ENCODE measurements at places on chromosomes 6 and 20.

GRCh38 chr6:168383062-168383854 is 57.7 kb upstream of the SMOC2 start:
- no peak for DNase-seq

GRCh38 chr6:148746363-148747144 is at the start of gene UST:
TSS of gene UST (plus strand) at chr6:148747030. CDS start at chr6:148747431, 401 bp downstream.
- peak; percentile 48 for DNase-seq

DNA sequence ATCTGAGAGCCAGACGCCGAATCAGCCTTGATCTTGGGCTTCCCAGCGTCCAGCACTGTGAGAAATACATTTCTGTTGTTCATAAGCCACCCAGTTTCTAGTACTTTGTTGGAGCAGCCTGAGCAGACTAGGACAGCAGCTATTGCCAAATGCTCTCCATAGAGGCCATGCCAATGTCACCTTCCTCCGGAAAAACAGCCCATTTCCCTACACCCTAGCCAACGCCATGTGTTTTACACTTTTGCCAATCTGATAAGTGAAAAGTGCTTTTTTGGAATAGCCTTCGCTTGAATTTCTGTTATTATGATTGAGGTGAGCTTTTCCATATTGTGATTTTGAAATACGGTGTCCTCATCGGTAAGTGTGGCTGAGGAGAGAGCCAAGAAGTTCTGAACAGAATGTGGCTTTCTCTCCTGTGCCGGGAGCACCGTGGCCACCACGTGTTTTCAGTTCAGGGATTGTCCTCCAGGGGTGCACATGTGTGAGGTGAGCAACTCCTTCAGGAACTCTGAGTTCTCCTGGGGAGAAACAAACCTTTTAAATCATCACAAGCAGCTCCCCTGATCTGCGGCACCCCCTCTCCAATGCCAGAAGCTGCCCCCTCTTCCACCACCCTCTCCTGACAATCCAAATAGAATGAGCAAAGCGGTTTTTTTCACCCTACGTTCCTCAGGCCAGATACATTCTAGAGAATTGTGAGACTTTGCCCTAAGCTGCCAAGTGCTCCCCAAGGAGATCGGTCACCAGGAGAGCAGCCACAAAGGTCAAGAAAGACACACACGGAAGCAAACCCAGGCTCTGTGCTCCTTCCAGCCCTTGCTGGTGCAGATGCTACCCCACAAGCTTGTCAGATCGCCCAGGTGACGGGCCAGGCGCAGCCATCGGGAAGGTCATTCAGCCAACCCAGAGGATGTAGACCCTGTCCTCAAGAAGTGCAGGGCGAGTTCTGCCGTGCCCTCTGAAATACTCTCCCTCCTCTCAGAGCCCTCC is 36.0 kb downstream of the TAF8 start:
- no peak for DNase-seq

- no peak for DNase-seq
Measured at GRCh38 chr6:4268171-4268570, 132.8 kb upstream of the ECI2 start.

DNA sequence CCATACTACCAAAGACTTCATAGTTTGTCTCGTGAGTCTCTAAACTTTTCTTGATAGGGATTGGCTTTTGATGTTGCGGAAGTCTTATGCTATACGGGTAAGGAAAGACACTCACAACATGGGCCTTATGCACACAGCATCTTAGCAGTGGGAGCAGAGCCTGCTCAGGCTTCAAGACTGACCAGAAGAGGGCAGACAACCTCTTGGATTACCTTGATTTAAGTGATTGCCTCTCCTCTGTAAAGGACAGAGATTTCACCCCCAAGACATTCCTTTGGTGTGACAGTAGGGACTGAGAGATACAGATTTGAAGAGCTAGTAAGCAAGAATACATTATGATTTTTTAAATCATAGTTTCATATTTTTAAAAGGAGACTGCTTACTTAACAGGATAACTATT is 71.0 kb upstream of the SAMD3 start:
- DNase-seq, result no peak

DNA sequence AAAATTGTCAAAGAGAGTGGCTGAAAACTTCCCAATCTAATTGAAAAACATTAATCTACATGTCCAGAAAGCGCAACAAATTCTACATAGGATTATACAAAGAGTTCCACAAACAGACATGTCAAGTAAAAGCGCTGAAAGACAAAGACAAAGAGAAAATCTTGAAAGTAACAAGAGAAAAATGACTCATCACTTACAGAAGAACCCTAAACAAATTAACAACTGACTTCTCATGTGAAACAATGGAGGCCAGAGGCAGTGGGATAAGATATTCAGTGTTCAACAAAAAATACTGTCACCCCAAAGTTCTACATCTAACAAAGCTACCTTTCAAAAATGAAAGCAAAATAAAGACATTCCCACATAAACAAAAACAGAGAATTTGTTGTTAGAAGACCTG is 2.0 kb upstream of the POM121L2 start:
- no peak for DNase-seq

DNA sequence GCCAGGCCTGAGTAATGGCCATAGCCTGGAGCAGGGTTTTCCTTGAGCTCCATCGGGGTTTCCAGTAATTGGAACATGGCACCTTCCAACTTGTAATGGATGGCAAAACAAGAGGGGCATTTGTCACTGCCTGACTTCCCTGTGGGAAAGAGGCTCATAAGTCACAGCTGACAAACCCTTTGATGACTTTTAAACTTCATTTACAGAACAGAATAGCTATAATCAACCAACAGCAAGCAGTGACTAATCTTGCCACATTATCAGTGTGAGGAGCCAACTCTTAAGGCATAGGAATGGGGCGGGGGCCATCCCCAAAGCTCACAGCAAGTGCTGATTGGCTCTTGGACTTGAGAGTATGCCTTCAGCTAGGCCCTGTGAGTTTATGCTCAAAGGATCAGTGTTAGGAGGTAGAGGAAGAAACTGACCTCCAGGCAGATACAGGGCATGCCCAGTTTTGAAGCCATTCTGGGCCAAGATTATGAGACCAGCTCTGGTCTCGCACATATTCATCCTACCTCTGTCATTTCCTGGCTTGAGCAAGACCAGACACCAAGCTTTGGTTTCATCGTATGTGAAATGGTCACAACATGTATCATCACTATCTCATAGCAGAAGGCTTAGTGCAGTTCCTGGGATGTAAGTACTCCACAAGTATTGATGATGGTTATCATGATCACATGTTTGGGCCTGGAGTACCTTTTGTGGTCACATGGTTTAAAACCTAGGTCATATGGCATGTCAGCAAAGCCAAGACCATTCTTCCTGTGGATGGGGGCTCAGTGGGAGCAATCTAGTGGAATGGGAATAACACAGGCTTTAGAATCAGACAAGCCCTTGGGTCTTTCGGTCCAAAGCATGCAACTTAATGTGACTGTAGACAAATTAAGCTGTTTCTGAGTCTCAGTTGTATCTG is 49.2 kb downstream of the EIF2S2 start:
- no peak for DNase-seq

DNA sequence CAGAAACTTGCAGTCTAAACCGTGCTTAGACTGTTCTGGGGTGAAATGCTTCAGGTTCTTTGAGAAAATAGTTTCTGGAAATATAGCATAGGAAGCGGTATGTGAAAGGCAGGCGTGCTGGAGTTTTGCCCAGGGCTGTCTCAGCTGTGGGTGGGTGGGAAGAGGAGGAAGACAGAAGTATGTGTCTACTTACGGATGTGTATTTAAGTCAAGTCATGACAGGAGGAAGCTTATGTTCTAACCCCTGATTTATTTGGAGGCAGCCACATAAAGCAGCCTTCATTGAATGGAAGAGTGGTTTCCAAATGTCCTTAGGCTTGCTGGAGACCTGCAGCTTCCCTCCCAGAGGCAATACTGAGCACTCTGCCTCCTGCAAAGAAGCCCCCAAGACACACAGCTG is 345.8 kb upstream of the PRND start:
- no peak for DNase-seq
